ENCODE measurements at places on chromosomes 6 and 20. TPM values are rescaled to one million over a fixed set of nuclear protein-coding genes. Genes with fewer than 3 reads are reported as not detected.

DNA sequence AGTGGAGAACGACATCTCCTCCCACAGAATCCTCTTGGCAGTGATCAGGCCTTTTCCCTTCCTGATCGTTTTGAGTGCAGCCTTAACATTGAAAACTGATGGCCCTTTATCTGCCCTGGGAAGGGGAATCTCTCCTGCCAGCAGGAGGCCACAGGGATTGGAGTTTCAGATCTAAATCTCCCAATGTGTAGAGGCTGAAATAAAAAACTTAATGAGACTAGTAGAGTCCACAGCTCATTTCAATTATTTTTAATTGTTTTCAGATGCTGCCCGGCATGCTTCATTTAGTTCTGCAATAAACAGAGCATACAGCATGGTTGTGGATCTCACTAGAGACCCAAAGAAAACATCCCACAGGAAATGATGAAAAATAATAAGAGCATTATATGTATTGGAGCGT, 662.2 kb upstream of the HS3ST5 start:
- H3K27me3 ChIP-seq: no peaks in the 10 kb centered on the region
- H3K27ac ChIP-seq: no peak overlapping the region
- H3K4me1 ChIP-seq: no peaks in the 10 kb centered on the region
- no peak for DNase-seq
- H3K4me3 ChIP-seq: no peak overlapping the region

DNA sequence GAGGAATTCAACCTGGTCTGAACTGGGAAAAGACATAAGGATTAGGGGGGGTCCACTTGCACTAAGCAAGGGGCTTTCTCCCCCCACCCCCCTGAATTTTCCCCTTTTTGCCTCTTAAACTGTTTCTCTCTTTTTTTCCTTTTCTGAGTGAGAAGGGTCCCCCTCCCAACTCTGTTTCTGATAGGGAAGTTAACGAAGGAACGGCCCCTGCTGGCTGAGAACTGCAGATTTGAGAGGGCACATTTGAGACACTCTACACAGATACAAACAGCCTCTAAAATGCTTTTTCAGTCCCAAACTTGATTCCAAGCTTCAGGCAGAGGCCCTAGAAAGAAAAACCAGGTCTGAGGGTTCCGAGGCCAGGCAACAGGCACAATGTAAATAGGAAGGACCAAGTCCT, 91.7 kb downstream of the JARID2 start:
- no peak overlapping the region for H3K4me3 ChIP-seq
- DNase-seq: no peak
- H3K27me3 ChIP-seq: no peaks in the 10 kb centered on the region
- H3K36me3 ChIP-seq: no peaks in the 10 kb centered on the region
- no peak overlapping the region for H3K27ac ChIP-seq
- H3K4me1 ChIP-seq: peaks cover 19% of the 10 kb centered on the region

Gene BPIFA1
- not detected for total RNA-seq

Gene SULF2
- total RNA-seq: not detected

Data from CD4-positive, CD25-positive, alpha-beta regulatory T cell (primary cell).